Kidney (tissue), 22 donors: ENCODE measurements at places on chromosomes 16 and 17.
A peak's percentile ranks its signal among the peaks of the same experiment; 100 is the strongest.

GRCh38 chr16:12314653-12315185 is 338.2 kb downstream of the SNX29 start:
- H3K4me1 ChIP-seq: no peaks in the 10 kb centered on the region
- no peaks in the 10 kb centered on the region for H3K27me3 ChIP-seq
- H3K36me3 ChIP-seq: no peaks in the 10 kb centered on the region
- no peak overlapping the region for H3K4me3 ChIP-seq

DNA sequence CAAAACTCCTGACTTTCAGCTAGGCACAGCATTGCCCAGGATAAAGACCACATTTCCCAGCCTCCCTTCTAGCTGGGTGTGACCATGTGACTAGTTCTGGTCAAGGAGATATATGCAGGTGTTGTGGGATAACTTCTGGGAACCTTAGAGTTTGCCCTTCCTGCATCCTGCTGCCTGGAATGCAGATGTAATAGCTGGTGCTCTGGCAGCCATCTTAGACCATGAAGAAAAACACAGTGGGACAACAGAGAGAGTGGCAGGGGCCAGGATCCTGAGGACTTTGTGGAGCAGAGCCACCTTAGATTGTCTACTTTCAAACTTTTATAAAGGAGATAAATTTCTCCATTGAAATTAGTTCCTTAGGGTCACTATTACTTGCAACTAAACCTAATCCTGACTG is 101.3 kb downstream of the GSG1L start:
- no peaks in the 10 kb centered on the region for H3K36me3 ChIP-seq
- H3K27ac ChIP-seq: no peak overlapping the region
- H3K4me1 ChIP-seq: no peaks in the 10 kb centered on the region
- H3K27me3 ChIP-seq: no peaks in the 10 kb centered on the region
- no peak overlapping the region for H3K4me3 ChIP-seq

- H3K4me3 ChIP-seq: no peak overlapping the region
- no peak overlapping the region for H3K27ac ChIP-seq
- DNase-seq: no peak
- no peaks in the 10 kb centered on the region for H3K4me1 ChIP-seq
- H3K36me3 ChIP-seq: no peaks in the 10 kb centered on the region
Observed at GRCh38 chr16:19760356-19761060, 42.4 kb downstream of the IQCK start.

DNA sequence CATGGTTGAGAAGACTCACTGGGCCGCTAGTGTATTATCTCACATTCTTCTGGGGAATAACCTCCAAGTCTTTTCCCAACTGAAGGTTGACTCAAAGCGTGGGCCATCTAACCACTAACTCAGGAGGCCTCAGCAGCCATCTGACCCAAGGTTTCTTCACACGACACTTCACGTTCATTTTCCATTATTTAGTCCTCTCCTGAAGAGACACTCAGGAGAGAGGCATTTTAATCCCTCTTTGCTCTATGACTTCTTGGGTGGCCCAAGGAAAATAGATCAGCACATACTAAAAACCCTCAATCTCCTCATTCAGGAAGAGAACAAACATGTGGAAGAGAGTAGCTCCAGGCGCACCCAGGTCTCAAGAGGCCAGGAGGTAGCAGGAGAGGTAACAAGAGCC is 252.8 kb upstream of the FOXF1 start:
- H3K4me3 ChIP-seq: no peak overlapping the region
- no peaks in the 10 kb centered on the region for H3K36me3 ChIP-seq
- no peaks in the 10 kb centered on the region for H3K27me3 ChIP-seq
- H3K27ac ChIP-seq: no peak overlapping the region
- H3K4me1 ChIP-seq: no peaks in the 10 kb centered on the region
- DNase-seq: no peak

DNA sequence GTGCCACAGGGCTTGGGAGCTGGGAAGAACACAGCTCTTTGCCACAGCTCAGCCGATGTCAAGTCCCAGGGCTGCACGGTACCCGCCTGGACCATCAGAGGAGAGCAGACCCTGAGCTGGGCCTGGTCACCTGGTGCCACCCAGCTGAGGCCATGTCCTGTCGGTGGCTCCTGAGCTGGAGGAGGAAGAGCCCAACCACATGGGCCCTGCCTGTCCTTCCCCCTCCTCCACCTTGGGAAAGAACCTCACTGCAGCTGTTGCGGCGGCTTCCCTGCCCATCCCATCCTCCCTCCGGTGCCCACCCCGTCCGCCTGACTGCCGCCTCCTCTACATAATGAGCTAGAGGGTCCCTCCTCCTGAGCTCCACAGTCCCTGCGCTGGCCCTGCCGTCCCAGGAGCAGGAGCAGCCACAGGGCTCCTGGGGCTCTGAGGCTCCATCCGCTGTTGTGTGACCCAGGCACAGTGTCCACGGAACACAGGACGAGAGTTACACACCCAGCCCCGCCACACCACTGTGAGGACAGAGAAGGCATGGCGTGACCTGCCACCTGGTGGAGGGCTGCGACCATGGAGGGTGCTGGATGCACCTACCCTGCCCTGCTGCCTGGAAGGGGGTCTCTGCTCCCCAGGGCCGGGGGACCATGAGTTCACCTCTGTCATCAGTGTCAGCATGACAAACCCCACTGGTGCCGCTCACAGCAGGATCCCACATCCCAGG is 21.4 kb upstream of the CHMP6 start:
- no peak overlapping the region for H3K27ac ChIP-seq
- H3K4me3 ChIP-seq: no peak overlapping the region
- no peaks in the 10 kb centered on the region for H3K27me3 ChIP-seq
- no peaks in the 10 kb centered on the region for H3K4me1 ChIP-seq
- peak; percentile 74 for DNase-seq
- H3K36me3 ChIP-seq: no peaks in the 10 kb centered on the region

DNA sequence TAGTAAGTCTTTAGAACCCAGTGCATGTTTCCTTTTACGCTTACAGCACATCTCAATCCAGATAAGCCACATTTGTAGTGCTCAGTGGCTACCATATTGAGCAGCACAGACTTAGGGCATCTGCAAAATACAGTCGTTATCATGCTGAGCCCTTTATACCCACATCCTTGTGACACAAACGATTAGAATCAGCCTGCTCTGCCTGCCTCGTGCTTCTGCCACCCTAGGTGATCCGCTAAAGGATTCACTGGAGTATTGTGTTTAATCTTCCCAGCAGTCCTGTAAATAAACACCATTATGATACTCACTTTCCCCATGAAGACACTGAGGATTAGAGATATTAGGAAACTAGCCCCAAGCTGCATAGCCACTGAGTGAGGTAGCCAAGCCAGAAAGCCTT is 51.3 kb upstream of the FA2H start:
- H3K36me3 ChIP-seq: no peaks in the 10 kb centered on the region
- no peaks in the 10 kb centered on the region for H3K4me1 ChIP-seq
- no peak for DNase-seq
- H3K27me3 ChIP-seq: no peaks in the 10 kb centered on the region

DNA sequence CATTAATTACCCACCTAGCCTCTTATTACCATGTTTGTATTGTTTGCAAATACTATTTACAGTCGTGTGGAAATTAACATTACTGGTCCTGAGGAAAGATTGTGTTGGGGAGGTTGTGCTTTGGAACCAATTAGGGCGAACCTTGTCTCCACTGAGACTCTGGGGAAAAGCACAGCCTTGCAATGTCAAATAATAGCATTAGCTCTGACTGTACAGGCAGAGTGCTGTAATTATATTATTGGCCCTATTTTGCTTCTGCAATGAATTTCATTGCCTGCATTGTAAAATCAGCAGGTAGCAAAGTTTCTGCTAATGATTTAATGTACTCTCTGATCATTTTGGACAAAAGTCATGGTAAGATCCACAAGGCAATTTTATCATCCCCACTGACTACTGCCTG is 97.0 kb downstream of the WWOX start:
- DNase-seq: no peak
- H3K27me3 ChIP-seq: no peaks in the 10 kb centered on the region
- H3K27ac ChIP-seq: no peak overlapping the region
- no peaks in the 10 kb centered on the region for H3K4me1 ChIP-seq
- H3K36me3 ChIP-seq: no peaks in the 10 kb centered on the region

DNA sequence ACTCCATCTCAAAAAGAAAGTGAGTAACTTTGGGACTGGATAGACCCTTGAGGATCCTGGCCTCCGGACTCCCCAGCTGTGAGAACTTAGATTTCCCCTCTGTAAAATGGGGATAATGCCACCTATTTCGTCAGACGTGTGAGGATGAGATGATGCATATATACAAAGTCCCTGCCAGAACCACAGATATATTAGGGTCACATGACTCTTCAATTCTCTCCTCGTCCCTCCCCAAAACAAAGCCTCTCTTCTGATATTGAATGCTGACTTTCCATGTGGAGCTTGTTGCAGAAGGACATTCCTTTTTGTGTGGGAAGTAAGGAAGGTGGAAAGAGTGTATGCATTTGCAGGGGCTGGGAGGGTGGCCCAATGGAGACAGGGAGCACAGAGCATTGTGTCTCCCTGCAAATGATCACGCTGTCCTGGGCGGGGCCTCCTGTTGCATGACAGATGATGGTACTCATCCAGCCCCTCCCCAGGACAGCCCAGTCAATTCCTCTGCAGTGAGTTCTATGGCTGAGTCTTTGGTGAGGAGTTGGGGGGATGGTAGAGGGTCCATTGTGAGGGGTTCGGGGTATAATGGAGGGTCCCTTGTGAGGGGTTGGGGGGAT is 35.1 kb upstream of the MGAT5B start:
- no peaks in the 10 kb centered on the region for H3K36me3 ChIP-seq
- H3K27ac ChIP-seq: no peak overlapping the region
- no peak for DNase-seq

DNA sequence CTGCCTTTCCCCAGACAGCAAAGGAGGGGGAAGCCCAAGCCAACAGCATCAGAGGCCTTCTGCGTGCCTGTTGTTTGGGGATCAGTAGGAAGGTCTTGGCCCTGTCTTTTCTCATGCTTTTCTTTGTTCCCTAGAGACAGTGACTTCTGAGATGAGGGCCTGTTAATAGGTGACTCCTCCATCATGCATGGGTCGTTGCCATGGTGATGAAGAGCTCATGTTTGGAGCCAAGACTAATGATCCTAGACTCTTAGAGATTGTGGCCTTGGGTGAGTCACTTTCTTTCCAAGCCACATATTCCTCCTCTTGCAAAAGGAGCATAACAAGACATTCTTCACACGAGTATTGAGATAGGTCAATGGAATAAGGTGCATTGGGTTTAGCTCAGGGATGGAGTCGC is 201.1 kb upstream of the ASIC2 start:
- H3K27ac ChIP-seq: no peak overlapping the region
- no peak for DNase-seq
- H3K4me1 ChIP-seq: no peaks in the 10 kb centered on the region
- no peaks in the 10 kb centered on the region for H3K36me3 ChIP-seq
- no peaks in the 10 kb centered on the region for H3K27me3 ChIP-seq

DNA sequence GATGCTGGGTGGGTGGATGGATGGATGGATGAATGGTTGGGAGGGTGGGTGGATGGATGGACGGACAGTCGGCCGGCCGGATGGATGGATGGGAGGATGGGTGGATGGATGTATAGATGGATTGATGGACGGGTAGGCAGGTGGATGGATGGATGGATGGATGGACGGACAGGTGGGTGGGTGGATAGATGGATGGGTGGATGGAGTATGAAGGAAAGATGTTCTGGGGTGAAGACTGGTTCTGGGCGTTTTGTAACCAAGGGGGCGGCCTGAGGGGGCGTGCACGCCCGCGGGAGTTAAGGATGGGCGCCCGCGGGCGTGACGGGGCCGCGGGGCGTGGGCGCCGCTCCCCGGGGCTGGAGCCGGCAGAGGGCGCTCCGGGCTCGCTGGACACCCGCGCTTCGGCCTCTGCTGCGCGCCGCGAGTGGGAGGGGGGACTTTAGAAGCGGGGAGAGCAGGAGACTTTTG is at the start of gene NECAB2:
TSS of gene NECAB2 (plus strand) at position 407 of the 468 bp plus-strand sequence. CDS start 405 bp downstream, outside the sequence.
- no peak within 1 kb of the TSS for H3K4me3 ChIP-seq
- H3K27me3 ChIP-seq: no peaks in the 10 kb centered on the region
- H3K4me1 ChIP-seq: no peaks in the 10 kb centered on the region
- peak; percentile 53 for DNase-seq
- H3K36me3 ChIP-seq: peaks cover 2% of the 10 kb centered on the region

DNA sequence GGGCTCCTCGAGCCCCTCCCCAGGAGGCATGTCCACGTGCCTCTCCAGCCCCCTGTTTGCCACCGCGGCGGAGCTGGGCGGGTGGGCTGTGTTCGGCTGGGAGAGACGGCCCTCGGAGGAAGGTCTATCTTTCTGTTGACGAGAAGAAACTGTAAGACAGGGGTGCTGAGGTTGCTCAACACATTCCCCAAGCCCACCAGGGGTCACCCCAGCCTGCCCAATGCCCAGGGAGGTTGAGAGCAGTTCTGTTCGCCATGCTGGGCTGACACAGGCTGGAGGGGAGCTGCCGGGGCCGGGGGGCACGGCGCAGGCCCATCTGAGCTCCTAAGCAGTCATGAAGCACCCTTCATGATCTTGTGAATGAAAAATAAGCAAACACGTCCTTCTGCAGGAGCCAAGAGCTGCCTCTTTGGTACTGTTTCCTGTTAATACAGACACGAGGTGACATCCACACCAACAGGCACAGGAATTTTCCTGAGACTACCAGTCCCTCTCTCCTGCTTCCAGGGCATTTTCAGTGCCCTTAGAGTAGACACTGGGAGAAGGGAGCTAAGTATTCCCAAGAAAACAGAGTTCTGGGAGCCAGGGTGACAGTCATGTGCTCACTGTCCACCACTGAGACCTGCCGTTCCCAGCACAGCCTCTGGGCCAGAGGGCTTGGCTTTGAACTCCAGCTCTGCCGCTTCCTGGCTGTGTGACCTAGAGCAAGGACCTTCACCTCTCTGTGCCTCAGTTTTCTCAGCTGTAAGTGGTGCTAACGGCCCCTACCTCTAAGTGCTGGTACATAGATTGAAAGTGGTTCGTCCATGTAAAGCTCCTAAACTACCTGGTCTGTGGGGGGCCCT is 9.2 kb downstream of the UBALD2 start:
- H3K27ac ChIP-seq: no peak overlapping the region
- H3K4me1 ChIP-seq: peaks cover 15% of the 10 kb centered on the region
- peak; percentile 10 for DNase-seq
- H3K4me3 ChIP-seq: no peak overlapping the region
- no peaks in the 10 kb centered on the region for H3K36me3 ChIP-seq
- no peaks in the 10 kb centered on the region for H3K27me3 ChIP-seq

DNA sequence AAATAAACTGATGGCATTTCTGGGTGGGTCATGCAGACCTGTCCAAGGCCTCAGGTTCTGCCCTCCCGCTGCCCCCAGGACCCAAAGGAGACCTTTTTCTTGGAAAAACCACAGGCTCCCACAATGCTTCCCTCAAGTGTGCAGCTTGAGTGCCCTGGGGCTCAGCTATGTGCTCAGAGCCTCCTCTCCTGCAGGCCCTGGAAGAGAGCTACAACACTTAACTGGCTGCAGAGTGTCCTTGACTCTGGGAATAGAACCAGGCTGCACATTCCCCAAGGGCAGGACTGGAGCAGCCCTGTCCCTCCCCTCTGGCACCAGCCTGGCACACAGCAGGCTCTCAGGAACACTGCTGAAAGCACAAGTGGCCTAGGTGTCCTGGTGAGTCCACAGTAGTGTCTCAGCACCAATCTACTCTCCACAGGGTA is 4.8 kb upstream of the SREBF1 start:
- no peaks in the 10 kb centered on the region for H3K27me3 ChIP-seq
- H3K36me3 ChIP-seq: no peaks in the 10 kb centered on the region
- no peak for DNase-seq
- peaks cover 34% of the 10 kb centered on the region for H3K4me1 ChIP-seq
- H3K27ac ChIP-seq: peak overlapping the region; percentile 99
